ENCODE measurements at places on chromosomes 3 and 15.

- no peak for DNase-seq
Measured at GRCh38 chr3:195868336-195868865, 40.0 kb downstream of the TNK2 start.

GRCh38 chr3:136251511-136251910, 1.4 kb downstream of the PCCB start:
- DNase-seq = no peak

- DNase-seq = no peak
Measured at GRCh38 chr3:128145279-128145678, 8.0 kb upstream of the EEFSEC start.

DNA sequence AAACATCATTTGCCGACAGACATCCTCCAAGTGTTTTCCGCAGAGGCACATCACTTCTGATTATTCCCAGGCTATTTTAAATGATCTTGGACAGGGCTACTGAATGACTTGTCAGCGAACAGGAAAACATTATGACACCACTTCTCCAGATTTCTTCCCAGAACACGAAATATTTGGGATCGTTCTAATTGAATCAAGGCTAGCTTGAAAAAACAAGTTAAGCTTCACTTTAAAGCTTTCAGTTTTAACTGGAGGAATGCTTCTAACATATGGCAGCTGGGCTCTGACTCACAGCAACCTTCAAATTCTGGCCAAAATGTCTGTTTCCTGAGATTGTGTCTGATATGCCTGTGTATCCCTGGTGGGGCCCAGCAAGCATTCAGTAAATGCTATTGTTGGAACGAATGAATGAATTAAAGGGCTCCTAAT, 127.0 kb upstream of the ICE2 start:
- peak; percentile 74 for DNase-seq

- peak; percentile 99 for DNase-seq
Measured at GRCh38 chr15:77419836-77420609, at the start of gene PEAK1. Gene PEAK1, minus strand, starts transcription at chr15:77420104. Its CDS starts 238,178 bp downstream, at chr15:77181926.

DNA sequence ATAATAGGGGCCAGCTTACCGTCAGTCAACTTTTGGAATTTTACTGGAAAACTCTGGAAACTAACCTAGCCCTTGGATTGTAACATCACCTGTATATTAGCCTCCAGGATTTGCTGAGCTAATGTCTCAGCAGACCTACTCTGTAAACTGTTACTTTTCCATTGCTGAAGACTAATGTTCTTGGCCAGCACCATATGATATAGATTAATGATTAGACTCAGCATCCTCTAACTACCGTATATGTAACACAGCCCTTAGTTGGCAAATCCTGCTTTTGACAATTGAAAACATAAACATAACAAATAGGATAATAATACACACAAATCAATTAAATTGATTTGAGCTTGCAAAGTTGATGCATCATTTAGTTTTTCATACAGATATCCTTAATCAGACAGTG, 26.6 kb upstream of the GBE1 start:
- no peak for DNase-seq

- peak; percentile 79 for DNase-seq
Measured at GRCh38 chr3:39188271-39189149, 3.9 kb downstream of the XIRP1 start.

GRCh38 chr15:32717426-32718226, at the start of gene GREM1:
Gene GREM1, plus strand, starts transcription at chr15:32718004. Its CDS starts 12,687 bp downstream, at chr15:32730691.
- DNase-seq = no peak

GRCh38 chr3:122942937-122943827, 84.4 kb downstream of the SEMA5B start:
- DNase-seq = peak; percentile 44

DNA sequence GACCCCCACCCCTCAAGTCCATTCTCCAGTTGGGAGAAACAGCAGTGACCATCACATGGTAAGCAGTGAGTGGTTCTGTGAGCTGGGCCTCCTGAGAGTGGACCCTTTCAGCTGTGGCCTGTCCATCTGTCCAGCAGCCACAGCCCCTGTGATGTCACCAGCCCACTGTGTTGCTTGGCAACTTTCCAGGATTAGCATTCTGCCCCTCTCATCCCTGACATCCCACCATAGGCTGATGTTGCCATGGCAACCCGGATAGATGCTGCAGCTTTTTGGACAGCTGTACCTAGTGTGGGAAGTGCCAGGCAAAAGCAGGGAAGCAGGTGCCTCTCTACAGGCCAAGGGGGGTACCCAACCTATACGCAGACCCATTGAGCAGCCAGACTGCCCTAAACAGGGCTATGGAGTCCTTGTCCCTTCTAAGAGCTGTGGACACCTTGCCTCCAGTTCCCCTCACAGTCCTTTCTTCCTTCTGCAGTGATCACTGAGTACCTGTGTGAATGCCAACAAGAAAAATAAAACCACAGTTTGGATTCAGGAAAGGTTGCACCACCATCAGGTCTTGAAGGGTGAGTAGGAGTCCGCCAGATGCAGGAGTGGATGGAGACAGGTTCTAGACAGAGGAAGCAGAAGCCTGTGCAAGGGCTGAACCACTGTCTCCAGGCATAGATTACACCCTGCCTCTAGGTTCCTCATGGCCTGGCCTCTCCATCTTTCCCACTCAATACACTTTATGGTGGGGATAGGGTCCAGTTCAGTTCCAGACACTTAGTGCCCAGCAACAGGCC, at the start of gene DNAH1:
Gene DNAH1 (plus strand): TSS at position 343 of the 788 bp plus-strand sequence. CDS start 6,124 bp downstream, outside the sequence.
- no peak for DNase-seq

GRCh38 chr3:1908651-1909445, 189.8 kb upstream of the CNTN4 start:
- peak; percentile 58 for DNase-seq

DNA sequence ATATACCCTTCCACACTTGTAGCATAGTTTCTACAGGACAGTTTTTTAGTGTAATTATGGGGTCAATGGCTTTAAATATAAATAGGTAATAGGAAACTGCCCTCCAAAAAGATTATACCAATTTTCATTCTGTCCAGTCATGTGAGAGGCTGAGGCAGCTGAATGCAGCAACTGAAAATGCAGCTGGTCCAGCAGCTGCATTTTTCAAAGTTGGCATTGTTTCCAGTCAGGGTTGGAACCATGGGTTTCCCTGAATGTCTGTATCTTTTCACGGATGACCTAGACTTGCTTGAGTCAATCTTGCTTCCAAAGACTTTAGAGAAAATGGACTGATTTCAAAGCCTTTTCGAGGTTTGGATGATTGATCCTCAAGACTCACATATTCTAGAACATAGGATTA, 9.9 kb upstream of the KNL1 start:
- DNase-seq = no peak

DNA sequence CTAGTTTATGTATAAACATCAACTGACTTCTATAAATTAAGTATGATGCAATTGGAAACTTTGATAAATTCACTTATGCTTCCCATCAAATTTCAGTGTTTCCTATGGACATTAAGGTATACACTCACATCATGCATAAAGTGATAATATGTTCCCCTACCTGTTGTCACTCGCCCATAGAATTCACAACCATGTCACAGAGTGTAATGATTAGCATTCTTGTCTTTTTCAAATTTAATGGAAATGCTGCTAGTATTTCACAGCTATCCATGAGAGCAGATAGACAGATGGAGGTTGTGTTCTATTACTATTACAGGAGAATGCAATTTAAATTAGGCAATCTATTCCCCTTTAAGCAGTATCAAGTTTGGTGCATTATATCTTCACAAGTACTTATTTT, 984 bp downstream of the PLSCR4 start:
- no peak for DNase-seq

DNA sequence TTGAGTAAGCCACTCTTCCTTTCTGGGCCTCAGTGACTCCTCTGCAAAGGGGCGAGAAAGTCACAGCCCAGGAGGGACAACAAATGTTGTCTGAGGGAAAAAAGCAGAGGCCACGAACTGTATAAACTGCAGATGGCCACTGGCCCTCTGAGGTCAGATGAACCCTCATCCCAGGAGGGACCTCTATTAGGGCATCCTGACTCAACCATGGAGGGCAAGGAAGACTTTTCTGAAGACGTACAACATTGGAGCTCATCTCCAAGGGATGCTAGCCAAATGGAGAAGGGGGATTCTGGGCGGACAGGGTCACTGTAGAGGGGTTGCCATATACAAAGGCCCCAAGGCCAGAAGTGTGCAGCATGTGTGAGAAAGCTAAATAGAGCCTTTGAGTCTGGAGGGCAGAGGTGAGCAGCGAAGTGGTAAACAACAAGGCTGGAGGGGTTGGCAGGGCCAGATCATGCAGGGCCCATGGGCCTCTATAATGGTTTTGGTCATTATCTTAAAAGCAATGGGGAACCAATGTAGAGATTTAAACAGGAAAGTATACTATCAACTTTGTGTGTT, 16.7 kb downstream of the GRAMD2A start:
- DNase-seq = no peak

DNA sequence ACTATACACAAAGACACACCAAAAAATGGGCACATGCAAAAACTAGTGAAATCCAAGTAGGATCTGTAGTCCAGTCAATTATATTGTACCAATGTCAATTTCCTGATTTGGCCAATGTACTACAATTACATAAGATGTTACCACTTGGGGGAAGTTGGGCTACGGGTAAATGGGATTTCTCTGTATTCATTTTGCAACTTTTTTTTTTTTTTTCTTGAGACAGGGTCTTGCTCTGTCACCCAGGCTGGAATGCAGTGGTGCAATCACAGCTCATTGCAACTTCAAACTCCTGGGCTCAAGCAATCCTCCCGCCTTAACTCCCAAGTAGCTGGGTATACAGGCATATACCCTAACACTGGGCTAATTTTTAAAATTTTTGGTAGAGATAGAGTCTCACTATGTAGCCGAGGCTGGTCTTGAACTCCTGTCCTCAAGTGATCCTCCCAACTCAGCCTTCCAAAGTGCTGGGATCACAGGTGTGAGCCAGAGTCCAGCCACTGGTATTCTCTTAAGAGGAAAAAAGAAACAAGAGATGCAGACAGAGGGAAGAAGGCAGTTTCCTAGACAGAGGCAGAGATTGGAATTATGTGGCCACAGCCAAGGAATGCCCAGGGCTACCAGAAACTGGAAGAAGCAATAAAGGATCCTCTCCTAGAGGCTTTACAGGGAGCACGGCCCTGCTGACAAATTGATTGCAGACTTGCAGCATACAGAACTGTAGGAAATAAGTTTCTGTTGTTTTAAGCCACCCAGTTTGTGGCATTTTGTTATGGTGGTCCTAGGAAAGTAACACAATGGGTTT, 33.3 kb downstream of the TFDP2 start:
- DNase-seq = no peak

- no peak for DNase-seq
Measured at GRCh38 chr3:193853511-193854219, 260.7 kb downstream of the OPA1 start.

DNA sequence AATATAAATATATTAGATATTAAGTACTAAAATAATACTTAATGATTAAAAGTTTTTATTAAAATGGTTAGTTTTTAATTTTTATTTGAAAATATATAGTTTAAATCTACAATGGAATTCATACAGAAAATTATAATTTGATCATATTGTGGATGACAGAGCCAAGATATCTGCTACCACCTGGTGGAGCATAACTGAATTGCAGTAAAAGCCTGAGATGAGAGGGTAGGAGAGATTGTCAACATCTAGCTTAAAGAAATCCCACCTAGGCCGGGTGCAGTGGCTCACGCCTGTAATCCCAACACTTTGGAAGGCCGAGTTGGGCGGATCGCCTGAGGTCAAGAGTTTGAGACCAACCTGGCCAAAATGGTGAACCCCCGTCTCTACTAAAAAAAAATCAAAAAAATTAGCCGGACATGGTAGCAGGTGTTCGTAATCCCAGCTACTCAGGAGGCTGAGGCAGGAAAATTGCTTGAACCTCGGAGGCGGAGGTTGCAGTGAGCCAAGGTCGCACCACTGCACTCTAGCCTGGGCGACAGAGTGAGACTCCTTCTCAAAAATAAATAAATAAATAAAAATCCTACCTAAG, 25.1 kb upstream of the CSTA start:
- peak; percentile 4 for DNase-seq

GRCh38 chr15:44588541-44588940, 51.6 kb downstream of the EIF3J start:
- DNase-seq = no peak

- no peak for DNase-seq
Measured at GRCh38 chr3:110579840-110580550, 491.6 kb upstream of the NECTIN3 start.

DNA sequence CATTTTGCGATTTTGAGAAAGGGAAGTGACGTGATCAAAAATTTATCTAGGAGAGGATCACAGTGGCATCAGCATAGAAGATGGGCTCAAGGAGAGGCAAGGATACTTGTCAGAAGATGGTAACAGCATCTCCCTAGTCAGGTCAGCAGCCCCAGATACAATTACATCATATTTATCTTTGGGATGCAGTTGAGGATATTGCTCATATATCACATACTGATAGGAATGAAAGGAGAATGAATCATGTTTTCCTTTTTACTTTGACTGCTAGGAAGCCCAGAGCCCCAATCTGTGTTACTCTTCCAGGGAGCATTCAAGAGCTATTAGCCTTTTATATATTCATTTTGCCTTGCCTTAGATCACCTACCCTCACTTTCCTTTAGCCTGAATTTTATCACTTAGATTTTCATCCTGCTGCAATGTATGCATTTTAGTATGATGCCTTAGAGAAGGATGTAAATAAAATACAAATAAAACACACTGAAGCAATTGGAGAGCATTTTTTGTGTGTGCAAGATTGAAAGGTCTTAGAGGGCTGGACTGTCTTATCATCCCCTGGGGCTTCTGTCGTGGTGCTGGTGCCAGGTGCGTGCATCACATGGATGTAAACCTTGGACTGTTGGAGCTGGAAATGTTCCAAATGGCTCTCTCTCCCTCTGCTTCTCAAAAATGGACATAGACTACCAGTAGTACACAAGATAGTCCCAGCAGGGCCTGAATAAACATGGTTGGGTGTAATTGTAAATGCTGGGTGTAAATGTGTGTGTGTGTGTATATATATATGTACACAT, 40.3 kb downstream of the CORO2B start:
- peak; percentile 63 for DNase-seq

DNA sequence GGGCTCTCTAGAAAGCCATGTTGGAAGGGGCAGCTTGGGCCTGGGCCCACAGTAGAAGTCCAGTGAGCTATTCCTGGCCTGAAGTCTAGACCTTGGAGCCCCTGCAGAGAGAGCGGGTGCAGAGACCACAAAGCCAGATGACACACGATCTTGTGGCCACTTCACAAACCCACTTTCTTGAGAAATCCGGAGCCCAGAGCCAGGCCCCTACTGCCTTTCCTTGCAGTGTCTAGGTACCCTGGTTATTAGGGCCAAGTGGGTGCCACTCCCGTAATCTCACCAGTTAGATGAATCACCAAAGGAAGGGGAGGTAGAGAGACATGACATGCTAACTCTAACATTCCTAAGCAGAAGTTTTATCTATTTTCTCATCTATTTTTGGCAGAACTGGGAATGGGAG, 72.5 kb upstream of the ADAMTSL3 start:
- no peak for DNase-seq

- DNase-seq = peak; percentile 82
Measured at GRCh38 chr15:36501063-36501678, 78.3 kb upstream of the CDIN1 start.

- peak; percentile 18 for DNase-seq
Measured at GRCh38 chr3:131543714-131544113, 40.9 kb upstream of the MRPL3 start.

GRCh38 chr3:194161131-194162045, 25.4 kb downstream of the HES1 start:
- DNase-seq = no peak

- no peak for DNase-seq
Measured at GRCh38 chr3:57077630-57078343, 17.3 kb downstream of the SPATA12 start.

GRCh38 chr3:175447521-175447920, 588.4 kb downstream of the NAALADL2 start:
- DNase-seq = no peak

GRCh38 chr3:190597291-190597690, 83.4 kb downstream of the IL1RAP start:
- DNase-seq = no peak

All from cerebellar cortex (tissue), 1 donor.